K562 (cell line): ENCODE measurements at places on chromosomes 16 and 17. TPM values are rescaled to one million over a fixed set of nuclear protein-coding genes. Genes with fewer than 3 reads are reported as not detected.

DNA sequence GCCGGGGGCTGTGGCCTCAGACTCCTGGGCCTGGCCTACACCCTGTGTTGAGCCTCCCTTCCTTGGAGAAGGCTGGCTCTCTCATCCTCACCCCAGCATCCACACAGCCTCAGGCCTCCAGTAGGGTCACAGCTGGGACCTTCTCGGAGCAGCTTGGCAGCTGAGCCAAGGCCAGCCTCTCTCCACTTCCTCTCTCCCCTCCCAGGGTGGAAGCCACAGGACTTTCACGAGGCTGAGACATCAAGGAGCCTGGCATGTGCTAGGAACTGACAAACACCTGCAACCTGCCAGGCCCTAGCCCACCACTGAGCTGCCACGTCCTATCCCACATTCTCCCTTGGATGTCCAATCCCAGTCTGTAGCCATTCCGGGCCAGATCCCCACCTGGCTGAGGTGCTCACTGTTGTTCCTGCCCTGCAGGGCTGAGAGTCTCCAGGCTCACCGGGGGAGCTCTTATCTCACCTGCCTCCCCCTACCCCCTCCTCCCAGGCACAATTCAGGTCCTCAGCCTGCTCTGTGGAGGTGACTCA lies 3.1 kb downstream of the MMP15 start:
- no peak for DNase-seq
- H3K4me3 ChIP-seq = no peak overlapping the region
- H3K27ac ChIP-seq = no peak overlapping the region
- H3K4me1 ChIP-seq = peaks cover 24% of the 10 kb centered on the region

DNA sequence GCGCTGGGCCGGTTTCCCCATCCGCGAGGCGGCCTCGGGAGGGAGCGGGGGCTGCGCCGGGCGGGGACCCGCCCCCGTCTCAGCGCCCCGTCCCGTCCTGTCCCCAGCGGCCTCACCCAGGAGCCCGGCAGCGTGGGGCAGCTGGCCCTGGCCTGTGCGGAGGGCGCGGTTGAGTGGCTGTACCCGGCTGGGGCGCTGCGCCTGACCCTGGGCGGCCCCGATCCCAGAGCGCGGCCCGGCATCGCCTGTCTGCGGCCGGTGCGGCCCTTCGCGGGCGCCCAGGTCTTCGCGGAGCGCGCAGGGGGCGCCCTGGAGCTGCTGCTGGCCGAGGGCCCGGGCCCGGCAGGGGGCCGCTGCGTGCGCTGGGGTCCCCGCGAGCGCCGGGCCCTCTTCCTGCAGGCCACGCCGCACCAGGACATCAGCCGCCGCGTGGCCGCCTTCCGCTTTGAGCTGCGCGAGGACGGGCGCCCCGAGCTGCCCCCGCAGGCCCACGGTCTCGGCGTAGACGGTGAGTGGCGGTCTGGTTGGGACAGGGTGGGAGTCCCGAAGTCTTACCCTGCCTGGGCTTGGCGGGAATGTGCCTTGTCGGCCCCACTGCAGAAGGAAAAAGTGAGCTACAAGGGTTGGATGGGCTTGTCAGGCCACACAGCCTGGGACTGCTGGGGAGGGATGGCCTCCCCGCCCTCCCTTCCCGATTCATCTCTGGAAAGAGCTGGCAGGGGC lies 720 bp downstream of the METRN start:
- H3K27me3 ChIP-seq = no peaks in the 10 kb centered on the region
- peak; percentile 60 for DNase-seq
- peaks cover 85% of the 10 kb centered on the region for H3K4me1 ChIP-seq
- H3K36me3 ChIP-seq = peaks cover 19% of the 10 kb centered on the region; the same call in 2 of the 3 replicates

DNA sequence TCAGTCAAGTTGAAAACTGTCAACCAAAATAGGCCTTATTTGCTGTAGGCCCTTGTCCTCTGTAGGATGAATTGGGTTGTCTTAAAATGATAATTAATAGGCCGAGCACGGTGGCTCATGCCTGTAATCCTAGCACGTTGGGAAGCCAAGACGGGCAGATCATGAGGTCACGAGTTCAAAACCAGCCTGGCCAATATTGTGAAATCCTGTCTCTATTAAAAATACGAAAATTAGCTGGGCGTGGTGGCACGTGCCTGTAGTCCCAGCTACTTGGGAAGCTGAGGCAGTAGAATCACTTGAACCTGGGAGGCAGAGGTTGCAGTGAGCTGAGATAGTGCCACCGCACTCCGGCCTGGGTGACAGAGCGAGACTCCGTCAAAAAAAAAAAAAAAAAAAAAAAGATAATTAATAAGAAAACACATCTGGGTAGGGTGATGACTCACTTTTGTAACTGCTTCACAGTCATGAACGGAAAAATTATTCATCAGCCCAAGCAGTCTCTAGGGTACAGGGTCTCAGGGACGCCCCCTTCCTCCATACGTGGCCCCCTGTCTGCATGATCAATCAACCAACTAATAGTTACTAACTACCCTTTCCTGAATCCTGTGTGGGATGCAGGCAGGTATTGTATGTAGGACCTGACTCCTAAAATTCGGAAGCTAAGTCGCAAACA lies 137.0 kb upstream of the RCVRN start:
- H3K27me3 ChIP-seq = no peaks in the 10 kb centered on the region
- H3K36me3 ChIP-seq = no peaks in the 10 kb centered on the region
- H3K4me3 ChIP-seq = no peak overlapping the region

GRCh38 chr17:77320044-77320440 lies 179.3 kb downstream of the SEC14L1 start:
- peaks cover 5% of the 10 kb centered on the region; the same call in 1 of the 3 replicates for H3K36me3 ChIP-seq
- peaks cover 38% of the 10 kb centered on the region for H3K4me1 ChIP-seq
- no peaks in the 10 kb centered on the region for H3K27me3 ChIP-seq
- DNase-seq = peak; percentile 42

GRCh38 chr17:35856603-35857002 lies 12.1 kb downstream of the HEATR9 start:
- DNase-seq = no peak
- no peaks in the 10 kb centered on the region for H3K4me1 ChIP-seq
- H3K27me3 ChIP-seq = no peaks in the 10 kb centered on the region

GRCh38 chr16:30893417-30893743 lies 497 bp downstream of the BCL7C start:
- H3K27me3 ChIP-seq = no peaks in the 10 kb centered on the region
- peak overlapping the region; percentile 90 for H3K27ac ChIP-seq
- H3K4me1 ChIP-seq = peaks cover 35% of the 10 kb centered on the region
- DNase-seq = peak; percentile 58
- H3K4me3 ChIP-seq = peak overlapping the region; percentile 67
- H3K36me3 ChIP-seq = peaks cover 36% of the 10 kb centered on the region; the same call in 2 of the 3 replicates

DNA sequence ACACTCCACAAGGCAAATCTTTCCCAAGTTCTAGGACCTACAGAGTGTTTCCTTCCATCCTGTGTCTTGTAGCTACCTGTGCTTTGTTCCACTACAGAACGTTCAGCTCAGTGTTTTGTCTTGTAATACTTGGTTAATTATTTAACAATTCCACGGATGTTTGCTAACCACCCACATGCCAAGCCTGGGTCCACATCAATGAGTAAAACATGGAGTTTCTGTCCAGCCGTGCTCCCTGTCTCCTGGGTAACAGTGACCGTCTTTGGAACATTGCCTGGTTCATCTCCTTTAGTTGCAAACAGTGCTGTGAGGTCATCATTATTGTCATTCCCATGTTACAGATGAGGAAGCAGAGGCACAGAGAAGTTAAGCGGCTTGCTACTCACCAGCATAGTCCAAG lies 41.3 kb downstream of the IRF8 start:
- DNase-seq = no peak
- H3K36me3 ChIP-seq = no peaks in the 10 kb centered on the region
- peaks cover 74% of the 10 kb centered on the region for H3K27me3 ChIP-seq
- no peaks in the 10 kb centered on the region for H3K4me1 ChIP-seq

- DNase-seq = no peak
- H3K27ac ChIP-seq = no peak overlapping the region
- peaks cover 18% of the 10 kb centered on the region for H3K4me1 ChIP-seq
- no peaks in the 10 kb centered on the region for H3K36me3 ChIP-seq
Observed at GRCh38 chr17:62657690-62658089, 30.2 kb downstream of the MRC2 start.

DNA sequence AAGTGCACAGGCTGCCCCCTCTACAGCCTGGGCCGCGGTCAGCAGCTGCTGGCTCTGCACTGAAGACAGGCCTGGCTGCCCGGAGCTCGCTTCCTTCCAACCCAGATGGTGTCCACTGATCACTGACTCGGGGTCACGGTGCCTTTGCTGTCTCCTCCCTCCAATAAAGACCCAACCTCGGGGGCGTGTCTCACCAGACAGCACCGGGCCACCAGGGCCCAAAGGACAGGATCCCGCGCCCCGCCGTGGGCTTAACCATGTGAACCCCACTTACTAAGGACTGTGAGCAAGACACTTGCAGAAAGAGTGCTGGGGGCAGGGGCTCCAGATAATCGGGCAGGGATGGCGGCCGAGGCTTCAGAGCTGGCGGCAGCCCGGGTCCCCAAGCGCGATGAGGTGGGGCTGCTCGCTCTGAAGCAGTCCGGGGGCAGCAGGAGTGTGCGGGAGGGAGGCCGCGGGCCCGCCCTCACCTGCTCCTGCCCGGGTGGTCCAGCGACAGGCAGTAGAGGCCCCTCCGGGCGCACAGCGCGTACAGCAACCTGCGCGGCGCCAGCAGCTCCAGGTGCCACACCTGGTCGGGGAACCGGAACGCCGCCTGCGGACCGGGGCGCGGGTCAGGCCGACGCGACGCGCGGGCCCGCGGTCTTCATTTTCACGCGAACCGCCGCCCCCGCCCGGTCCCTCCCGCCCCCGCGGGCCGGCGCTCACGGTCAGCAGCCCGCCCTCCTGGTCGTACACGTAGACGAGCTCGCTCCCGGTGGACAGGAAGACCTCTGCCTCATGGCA lies 502 bp downstream of the FAAP100 start:
- peak overlapping the region; percentile 97 for H3K4me3 ChIP-seq
- H3K36me3 ChIP-seq = peaks cover 49% of the 10 kb centered on the region
- peak overlapping the region; percentile 90 for H3K27ac ChIP-seq
- peaks cover 70% of the 10 kb centered on the region for H3K4me1 ChIP-seq

DNA sequence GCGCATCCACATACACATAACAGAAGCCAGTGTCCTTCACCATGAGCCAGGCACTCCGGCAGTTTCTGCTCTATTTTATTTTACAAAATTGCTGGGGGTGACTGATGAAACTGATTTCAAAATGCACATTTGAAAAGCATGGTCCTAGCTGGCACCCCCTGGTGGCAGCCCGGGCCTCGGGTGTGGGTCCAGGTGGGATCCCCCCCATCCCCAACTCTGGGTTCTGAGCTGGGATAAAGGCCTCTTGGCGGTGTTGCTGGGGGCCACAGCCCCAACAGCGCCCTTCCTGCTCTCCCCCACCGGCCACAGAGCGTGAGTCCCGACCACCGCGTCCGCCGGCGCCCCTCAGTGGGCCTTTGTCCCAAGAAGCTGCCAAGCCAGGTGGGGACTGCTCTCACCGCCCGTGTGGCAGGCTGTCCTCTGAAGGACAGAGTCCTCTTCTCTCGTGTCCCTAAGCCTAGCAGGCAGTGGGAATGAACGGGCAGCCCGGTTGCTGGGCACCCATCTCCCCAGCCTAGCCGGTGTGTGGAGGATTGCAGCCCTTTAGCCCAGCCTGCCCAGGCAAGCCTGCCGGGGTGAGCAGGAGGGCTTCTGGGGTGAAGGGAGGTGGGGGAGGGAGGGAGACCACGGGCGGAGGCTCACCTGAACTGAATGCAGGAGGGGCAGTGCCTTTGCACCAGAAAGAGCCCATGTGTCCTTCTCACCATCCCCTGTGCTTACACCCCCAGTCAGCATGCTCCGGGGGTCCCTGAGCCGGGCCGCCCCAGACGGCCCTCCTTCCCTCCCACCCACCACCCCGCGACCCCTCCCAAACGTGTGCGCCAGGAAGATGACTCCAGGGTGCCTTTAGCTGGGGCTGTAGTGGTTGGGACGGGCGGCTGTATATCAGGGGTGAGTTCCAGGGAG lies 898 bp downstream of the SNAI3 start:
- peaks cover 71% of the 10 kb centered on the region for H3K4me1 ChIP-seq
- no peak overlapping the region; the same call in 2 of the 3 replicates for H3K27ac ChIP-seq
- no peaks in the 10 kb centered on the region for H3K36me3 ChIP-seq
- peak overlapping the region; percentile 60 for H3K4me3 ChIP-seq
- no peaks in the 10 kb centered on the region for H3K27me3 ChIP-seq

DNA sequence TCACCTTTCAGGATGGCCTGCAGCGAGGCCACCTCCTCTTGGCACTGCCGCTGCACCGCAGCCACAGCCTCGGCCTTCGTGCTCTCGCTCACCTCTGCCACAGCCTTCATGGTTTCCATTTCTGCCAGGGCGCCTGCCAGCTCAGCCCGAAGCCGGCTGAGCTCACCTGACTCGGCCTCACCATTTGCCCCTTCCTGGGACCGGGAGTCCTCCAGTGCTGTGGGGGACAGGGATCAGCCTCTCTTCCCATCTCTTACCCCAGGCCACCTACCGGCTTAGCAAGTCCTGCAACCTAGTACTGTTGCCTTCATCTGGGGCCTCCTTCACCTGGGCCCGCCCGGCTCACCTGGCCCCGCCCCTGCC lies 658 bp downstream of the RABEP2 start:
- no peak for DNase-seq
- H3K4me3 ChIP-seq = peak overlapping the region; percentile 100
- H3K36me3 ChIP-seq = no peaks in the 10 kb centered on the region

- H3K4me3 ChIP-seq = no peak overlapping the region
- peaks cover 9% of the 10 kb centered on the region; the same call in 2 of the 3 replicates for H3K4me1 ChIP-seq
- no peaks in the 10 kb centered on the region for H3K27me3 ChIP-seq
- H3K36me3 ChIP-seq = no peaks in the 10 kb centered on the region
- no peak overlapping the region for H3K27ac ChIP-seq
Observed at GRCh38 chr16:14172200-14172809, 101.2 kb downstream of the MRTFB start.

- peaks cover 93% of the 10 kb centered on the region for H3K36me3 ChIP-seq
- H3K27ac ChIP-seq = no peak overlapping the region
- peaks cover 59% of the 10 kb centered on the region for H3K4me1 ChIP-seq
- H3K27me3 ChIP-seq = no peaks in the 10 kb centered on the region
- H3K4me3 ChIP-seq = no peak overlapping the region
Observed at GRCh38 chr16:67198238-67198734, 645 bp upstream of the ELMO3 start.

DNA sequence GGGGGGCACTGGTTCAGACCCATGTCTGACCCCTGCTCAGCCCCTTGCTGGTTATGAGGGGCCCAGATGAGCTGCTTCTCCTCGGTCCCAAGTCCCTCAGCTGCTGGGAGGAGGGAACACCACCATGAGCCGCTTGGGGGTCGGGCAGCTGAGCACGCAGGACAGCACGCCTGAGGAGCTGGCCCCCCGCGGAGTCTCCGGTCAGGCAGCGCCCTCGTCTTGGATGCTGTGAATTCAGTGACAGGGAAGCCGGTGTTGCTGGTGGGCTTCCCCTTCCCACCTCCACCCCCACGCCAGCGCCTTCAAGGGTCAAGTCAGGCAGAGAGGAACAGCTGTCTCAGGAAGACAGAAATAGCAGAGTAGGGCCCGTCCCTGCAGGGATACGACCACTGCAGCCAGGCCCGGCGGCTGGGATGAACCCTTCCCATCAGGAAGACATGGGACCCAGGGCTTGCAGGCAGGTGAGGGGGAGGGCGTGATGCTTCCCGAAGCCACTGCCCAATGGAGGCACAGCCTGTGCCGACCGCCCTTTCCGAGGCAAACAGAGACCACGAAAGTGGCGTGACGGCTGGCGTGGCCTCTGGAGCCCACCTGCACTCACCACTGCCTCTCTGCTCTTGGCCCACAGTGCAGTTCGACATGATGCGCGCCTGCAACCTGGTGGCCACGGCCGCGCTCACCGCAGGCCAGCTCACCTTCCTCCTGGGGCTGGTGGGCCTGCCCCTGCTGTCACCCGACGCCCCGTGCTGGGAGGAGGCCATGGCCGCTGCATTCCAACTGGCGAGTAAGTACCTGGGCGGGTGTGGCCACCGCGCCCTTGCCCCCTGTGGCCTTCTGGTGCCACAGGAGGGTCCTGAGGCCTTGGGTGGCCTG lies 8.1 kb downstream of the TMEM204 start:
- no peaks in the 10 kb centered on the region for H3K27me3 ChIP-seq
- no peak for DNase-seq
- H3K4me3 ChIP-seq = no peak overlapping the region
- H3K27ac ChIP-seq = no peak overlapping the region

Gene HOXB6
- 10.6 and 14.2 TPM in 2 replicates for total RNA-seq

Gene GPRC5C
- total RNA-seq = 6.4 and 7.8 TPM in 2 replicates

Gene NT5M
- total RNA-seq = 8.8 and 10.1 TPM in 2 replicates

Gene MT1M
- total RNA-seq = not detected in 2 replicates

Gene MPP2
- 0.45 and 0.53 TPM in 2 replicates for total RNA-seq

Gene PRKCB
- total RNA-seq = 199 and 214 TPM in 2 replicates
